ENCODE measurements at places on chromosomes 2 and 18. TPM values are rescaled to one million over a fixed set of nuclear protein-coding genes. Genes with fewer than 3 reads are reported as not detected.

Gene ABHD1
- total RNA-seq = not detected

Gene POMC
- not detected for total RNA-seq

Gene DSG3
- total RNA-seq = not detected

Gene NOL4
- not detected for total RNA-seq

DNA sequence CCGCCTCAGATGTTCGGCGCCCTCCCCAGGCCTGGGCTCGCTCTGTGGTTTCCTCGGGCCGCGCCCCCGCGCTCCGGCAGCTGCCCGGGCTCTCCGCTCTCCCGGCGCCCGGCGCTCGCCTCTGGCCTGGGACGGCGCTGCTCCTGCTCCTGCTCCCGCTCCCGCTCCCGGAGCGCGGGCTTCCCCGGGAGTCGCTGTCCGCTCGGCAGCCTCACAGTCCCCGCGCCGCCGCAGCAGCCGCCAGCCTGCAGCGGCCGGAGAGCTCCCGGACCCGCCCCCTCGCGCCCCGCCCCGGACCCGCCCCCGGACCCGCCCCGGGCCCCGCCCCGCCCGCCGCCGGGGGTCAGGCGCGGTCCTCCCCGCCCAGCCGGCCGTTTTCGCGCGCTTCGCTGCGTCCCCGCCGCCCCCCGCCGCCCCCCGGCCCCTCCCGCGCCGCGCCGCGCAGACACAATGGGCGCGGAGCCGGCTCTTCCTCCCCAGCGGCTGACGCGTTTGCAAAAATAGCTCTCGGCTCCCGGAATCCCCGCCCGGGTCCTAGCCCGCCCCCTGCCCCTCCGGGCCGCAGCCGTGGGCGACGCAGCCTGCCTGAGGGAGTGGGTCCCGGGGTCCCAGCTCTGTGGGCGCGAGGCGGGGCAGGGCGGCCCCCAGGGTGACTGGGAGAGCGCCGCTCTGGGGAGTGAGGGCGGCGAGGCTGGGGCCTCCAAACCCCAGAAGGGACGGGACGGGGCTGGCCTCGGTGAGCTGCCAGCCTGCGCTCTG is at the start of gene ARL4C:
ARL4C (minus strand) TSS at position 247 of the 759 bp plus-strand sequence. CDS start 495 bp downstream, outside the sequence.
- peak; percentile 80 for DNase-seq

GRCh38 chr2:232666051-232666805 is 30.9 kb upstream of the GIGYF2 start:
- DNase-seq = no peak

DNA sequence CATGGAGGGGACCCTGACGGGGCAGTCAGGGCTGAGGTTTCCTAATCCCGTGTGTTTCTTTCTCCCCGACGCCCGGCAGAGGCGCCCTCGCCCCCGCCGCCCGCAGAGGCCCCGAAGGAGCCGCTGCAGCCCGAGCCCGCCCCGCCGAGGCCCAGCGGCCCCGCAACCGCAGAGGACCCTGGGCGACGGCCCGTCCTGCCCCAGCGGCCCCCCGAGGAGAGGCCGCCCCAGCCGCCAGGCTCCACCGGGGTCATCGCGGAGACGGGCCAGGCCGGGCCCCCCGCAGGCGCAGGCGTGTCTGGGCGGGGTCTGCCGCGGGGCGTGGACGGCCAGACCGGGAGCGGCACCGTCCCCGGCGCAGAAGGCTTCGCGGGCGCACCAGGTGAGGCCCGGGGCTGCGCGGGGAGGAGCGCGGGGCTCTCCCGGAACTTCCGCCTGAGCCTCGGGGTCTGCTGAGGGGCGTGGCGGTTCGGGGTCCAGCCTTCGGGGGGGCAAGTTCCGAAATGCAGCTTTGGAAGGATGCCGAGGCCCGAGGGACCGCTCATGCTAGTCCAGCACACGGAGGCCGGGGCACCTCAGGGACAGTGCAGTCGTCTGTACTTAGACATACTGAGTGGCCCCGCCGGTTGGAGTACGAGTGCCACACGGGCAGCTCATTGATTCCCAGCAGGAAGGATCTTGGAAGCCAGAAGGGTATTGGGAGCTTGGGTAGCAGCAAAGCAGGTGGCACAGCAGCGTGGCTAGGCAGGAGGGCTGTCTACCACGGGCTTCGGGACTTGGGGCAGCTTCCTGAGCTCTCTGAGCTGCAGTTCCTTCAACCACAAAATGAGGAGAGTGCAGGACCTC is 60.1 kb downstream of the EMILIN2 start:
- DNase-seq = no peak

- DNase-seq = peak; percentile 69
Measured at GRCh38 chr18:74796841-74797576, 199.3 kb downstream of the ZNF407 start.

DNA sequence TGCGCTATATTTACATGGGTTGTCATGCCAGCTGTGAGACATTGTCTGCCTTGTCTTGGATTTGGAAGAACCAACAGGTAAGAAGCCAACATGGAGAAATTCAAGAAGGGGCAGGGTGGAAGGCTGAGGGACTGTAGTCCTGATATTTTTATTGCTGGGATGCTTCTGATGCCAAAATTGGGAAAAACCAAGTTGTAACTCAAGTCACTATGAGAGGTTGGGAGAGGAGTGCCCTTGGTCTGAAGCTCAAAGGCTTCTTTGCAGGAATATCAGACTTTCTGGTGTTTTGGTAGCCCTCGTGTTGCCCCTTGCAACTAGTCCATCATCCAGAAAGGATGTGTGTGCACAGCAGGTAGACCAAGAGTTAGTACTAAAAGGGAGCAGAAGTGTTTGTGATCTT is 294.3 kb upstream of the EPAS1 start:
- DNase-seq = no peak
